ENCODE measurements at places on chromosomes 7 and 10.

DNA sequence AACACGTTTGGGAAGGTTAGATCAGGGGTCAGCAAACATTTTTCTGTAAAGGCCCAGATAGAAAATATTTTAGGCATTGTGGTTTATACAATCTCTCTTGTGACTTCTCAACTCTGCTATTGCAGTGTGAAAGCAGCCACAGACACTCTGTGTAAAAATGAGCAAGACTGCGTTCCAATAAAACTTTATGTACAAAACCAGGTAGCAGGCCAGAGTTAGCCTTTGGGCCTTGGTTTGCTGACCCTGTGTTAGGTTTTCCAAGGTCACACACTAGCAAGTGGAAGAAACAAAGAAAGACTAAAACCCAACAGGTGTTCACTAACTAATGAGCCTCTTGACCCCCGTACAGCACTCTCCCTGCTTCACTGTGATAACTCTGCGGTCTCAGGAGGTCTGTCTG, 14.9 kb upstream of the PAXIP1 start:
- no peak for DNase-seq

- no peak for DNase-seq
Measured at GRCh38 chr10:106557951-106558733, 606.4 kb downstream of the SORCS1 start.

DNA sequence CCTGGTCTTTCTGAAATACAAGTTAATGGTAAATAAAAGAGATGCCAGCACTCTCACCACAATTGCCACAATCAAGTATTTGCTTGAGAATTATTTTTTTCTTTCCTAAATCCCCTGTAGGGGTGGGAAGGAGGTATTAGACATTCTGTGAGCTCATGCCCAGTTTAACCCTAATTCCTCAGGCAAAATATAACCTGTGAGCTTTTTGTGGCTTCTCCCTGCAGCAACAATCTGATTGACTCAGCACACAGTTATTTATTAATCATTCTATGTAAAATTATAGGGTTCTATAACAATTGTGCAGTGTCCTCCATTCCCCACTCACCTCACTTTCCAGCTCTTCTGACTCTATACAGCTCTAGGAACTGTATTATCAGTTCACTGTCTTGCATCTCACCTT, 66.3 kb downstream of the GLI3 start:
- no peak for DNase-seq

DNA sequence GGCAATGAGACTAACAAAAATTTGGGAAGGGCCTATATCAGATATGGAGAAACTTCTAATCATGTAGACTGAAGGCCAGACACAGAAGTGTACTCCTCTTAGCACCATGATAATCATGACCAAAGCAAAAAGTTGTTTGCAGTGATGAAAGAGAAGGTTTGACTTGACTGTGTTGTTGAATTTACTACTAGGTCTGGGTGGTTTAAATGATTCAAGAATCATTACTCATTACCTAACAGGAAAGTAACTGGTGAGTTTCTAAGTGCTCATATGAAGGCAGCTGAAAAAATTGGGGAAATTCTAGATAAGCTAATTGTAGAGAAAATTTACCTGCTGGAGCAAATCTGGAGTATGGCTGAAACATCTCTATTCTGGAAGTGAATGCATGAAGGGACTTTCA, 451.5 kb upstream of the SORCS1 start:
- no peak for DNase-seq

- DNase-seq = peak; percentile 30
Measured at GRCh38 chr10:118840071-118840775, 85.5 kb upstream of the CACUL1 start.

DNA sequence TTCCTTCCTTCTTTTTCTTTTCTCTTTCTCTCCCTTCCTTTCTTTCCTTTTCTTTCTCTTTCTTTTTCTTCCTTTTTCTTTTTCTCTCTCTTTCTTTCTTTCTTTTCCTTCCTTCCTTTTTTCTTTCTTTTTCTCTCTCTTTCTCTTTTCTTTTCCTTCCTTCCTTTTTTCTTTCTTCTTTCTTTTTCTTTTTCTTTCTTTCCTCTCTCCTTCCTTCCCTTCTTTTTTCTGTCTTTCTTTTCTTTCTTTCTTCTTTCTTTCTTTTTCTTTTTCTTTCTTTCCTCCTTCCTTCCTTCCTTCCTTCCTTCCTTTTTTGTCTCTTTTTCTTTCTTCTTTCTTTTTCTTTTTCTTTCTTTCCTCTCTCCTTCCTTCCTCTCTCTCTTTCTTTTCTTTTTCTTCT, 136.8 kb downstream of the PTN start:
- no peak for DNase-seq

DNA sequence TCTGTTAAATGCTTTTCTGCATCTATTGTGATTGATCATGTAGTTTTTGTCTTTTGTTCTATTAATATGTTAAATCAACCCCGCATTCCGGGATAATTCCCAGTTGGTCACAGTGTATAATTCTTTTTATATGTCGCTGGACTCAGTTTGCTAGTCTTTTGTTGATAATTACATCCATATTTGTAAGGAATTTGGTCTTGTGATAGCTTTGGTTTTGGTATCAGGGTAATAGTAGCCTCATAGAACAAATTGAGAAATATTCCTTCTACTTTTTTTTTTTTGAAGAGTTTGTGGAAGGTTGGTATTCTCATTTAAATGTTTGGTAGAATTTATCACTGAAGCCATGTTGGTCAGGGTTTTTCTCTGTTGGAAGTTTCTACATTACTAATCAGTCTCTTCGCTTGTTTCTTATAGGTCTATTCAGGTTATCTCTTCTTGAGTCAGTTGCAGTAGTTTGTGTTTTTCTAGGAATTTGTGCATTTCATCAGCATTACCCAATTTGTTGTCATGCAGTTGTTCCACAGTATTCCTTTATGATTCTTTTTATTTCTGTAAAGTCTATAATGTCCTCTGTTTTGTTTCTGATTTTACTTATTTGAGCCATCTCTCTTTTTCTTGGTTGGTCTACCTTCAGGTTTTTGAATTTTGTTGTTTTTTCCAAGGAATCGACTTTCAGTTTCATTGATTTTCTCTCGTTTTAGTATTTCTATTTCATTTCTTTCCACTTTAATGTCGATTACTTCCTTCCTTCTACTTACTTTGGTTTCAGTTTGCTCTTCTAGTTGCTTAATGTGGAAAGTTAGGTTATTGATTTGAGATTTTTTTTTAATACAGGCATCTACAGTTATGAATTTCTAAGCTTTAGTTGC, 64.6 kb upstream of the GJD4 start:
- no peak for DNase-seq

- no peak for DNase-seq
Measured at GRCh38 chr10:15719899-15720634, at the start of gene ITGA8. Gene ITGA8, minus strand, starts transcription at chr10:15719922. Its CDS starts 151 bp downstream, at chr10:15719771.

DNA sequence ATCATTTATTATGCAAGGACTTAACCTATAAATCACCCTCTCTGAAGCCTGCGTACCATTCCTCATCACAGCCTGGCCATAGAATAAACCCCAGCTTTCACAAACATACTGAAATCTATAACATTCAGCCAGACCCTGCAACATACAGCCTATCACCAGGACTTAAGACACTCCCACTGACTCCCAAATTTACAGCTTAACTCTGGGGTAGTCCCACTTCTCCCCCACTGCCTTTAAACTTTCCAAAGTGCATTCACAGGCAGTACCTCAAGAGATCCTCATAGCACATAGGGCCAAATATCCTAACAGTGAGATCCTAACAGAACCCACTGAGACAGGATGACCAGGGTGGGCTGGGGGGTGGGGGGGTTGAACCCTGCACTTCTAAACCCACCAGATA, 3.5 kb downstream of the LDB1 start:
- no peak for DNase-seq

DNA sequence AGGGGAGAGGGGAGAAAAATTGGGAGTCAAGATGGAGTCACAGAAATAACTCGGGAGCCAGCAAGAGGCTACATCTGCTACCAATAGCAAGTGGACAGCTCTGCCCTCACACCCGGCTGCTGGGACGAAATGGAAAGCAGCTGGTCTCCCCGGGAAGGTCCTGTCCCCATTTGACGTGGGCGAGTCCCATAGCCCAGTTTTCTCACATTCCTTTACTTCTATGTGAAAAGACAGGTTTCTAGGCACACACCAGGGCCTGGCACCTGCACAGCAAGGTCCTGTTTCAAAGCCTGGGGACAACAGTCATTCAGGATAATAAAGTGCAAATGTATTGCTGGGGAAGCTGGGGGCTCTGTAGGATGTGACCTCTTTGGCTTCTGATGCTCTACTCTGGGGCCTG, 162.6 kb downstream of the OAT start:
- DNase-seq = no peak

- peak; percentile 30 for DNase-seq
Measured at GRCh38 chr10:69353977-69354635, 62.6 kb downstream of the TACR2 start.

DNA sequence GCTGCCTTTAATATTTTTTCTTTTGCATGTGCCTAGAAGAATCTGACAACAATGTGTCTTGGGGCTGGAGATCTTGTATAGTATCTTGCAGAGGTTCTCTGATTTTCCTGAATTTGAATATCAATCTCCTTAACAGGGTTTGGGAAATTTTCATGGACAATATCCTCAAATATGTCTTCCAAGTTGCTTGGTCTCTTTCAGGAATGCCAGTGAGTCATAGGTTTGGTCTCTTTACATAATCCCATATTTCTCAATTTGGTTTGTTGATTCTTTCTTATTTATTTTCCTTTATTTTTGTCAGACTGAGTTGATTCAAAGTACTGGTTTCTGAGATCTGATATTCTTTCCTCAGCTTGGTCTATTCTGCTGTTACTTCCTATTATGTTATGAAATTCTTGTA, 208.7 kb upstream of the GLI3 start:
- no peak for DNase-seq

- no peak for DNase-seq
Measured at GRCh38 chr10:91758303-91759146, 39.7 kb upstream of the TNKS2 start.

GRCh38 chr7:27248911-27249723, 6.5 kb downstream of the EVX1 start:
- no peak for DNase-seq

DNA sequence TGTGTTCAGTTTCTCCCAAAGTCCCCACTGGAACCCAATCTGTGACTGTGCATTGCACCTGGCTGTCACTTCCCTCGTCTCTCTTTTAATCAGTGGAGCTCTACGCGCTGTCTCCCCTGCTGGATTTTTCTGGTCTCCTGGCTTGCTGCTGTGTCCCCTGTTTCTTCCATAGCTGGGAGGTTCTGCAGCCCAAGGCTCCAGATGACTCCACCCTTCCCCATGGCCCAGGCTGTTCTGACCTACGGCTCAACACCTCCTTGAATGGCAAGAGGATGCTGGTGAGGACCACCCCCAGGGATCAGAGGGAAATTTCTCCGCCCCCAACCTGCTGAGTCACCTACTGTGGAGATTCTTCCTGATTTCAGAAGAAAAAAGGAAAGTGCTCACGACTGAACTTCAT, 961.4 kb upstream of the ZNF722 start:
- no peak for DNase-seq

DNA sequence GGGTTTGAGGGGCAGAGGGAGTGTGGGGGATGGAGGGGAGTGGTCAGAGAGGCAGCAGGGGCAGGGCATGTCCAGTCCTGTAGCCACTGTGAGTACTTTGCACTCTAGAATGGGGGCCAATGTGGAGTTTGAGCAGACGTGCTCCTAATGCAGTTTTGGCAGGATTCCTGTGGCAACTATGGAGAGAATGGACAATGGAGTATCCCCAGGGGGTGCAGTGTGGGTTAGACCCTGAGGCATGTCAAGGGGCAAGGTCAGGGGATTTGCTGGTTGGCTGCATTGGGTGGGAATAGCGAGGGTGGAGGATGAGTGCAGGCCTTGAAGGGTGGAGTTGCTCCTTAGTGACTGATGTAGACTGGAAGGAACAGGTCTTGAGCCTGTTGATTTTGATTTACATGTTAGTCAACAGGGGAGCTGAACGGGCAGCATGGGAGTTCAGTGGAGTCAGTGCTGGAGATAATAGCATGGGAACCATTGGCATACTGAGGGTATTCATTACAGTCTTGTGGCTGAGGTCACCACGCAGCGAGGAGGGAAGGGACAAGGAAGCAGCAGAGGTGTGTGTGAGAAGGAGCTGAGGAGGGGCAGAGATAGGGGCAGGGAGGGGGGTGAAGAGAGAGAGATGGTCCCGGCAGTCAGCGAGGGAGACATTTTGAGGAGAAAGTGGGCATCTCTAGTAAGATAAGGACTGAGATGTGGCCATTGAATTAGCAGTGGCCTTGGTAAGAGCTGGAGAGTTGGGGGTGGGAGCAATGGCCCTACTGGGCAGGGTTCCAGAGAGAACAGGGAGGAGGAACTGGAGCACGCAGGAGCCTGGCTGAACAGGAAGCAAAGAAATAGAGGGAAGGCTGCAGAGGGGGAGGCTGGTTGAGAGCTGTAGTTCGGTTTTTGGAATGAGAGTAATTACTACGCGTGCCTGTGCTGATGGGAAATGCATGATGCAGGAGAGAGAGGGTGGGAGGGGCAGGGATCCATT, 112.7 kb downstream of the CCNY start:
- no peak for DNase-seq

GRCh38 chr10:125217990-125218675, 57.8 kb upstream of the CTBP2 start:
- no peak for DNase-seq

DNA sequence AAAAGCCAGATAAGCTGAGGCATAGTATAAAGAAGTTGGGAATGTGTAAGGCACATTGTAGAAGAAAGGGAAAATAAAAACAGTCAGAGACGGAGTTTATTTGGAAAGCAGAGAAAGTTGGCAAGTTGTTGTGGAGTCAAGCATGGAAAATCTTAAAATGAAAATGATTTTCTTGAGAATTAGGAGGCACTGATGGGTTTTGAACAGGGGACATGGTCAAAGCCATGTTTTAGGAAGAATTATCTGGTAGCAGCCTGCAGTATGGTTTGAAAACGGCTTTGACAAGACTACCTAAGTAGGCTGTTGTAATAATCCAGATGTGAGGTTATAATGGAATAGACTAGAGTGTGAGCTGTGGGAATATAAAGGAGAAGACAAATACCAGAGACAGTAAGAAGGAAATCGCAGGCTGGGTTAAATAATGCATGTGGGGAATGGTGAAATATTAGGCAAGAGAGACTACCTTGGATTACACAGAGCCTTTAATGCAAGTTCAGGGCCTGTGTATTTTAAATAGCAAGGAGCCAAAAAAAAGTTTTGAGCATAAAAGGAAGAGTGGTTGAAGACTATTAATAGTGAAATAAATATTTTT, 130.4 kb upstream of the MEOX2 start:
- no peak for DNase-seq

- no peak for DNase-seq
Measured at GRCh38 chr10:110016039-110016438, 8.3 kb downstream of the ADD3 start.

DNA sequence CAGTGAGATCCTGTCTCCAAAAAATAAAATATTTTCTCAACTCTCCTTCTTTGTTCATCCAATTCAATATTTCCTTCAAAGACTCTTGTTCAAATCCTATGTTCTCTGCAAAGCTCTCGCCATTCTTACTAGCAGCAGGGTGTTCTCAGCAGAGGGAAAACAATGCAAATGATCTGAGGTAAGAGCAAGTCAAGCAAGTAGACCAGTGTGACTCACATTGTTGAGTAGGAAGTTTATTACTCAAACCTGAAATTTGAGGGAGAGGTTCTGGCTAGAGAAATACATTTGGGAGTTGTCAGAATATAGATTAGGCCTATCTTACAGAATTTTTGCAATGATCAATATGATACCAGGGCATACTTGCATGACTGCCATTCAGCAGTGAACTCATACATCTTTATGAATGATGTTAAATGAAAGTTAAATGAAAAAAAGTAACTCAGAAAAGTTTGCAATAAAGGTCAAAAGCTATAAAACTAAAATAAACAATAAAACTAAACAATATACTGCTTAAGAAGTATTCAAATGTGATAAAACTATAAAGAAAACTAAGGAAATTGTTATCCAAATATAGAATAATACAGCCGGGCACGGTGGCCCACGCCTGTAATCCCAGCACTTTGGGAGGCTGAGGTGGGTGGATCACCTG, 5.8 kb downstream of the IDE start:
- no peak for DNase-seq

Measured in activated naive CD4-positive, alpha-beta T cell treated with anti-CD3 and anti-CD28 coated beads, Interleukin-2, amount 50 U/mL, for 16 hours (primary cell).